Mucosa of descending colon (tissue), 3 donors: ENCODE measurements at places on chromosomes 11 and 22. TPM values are rescaled to one million over a fixed set of nuclear protein-coding genes. Genes with fewer than 3 reads are reported as not detected.

DNA sequence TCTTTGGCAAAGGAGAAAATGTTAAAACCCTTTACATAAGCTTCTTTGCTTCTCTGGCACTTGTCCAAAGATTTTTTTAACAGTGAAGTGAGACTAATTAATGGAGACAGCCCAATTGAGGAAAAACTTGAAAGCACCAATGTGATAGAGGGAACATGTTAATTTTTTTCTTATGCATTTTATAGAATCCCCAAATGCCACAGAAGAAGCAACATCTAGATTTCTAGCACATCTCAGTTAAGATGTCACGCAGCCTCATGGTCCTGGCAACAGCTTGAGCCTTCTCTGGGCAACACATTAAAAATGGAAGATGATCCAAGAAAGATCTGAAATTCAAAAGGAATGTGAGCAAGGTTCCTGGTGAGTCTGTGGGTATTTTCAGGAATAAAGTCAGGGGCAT, 48.5 kb downstream of the PACSIN2 start:
- no peak for DNase-seq

DNA sequence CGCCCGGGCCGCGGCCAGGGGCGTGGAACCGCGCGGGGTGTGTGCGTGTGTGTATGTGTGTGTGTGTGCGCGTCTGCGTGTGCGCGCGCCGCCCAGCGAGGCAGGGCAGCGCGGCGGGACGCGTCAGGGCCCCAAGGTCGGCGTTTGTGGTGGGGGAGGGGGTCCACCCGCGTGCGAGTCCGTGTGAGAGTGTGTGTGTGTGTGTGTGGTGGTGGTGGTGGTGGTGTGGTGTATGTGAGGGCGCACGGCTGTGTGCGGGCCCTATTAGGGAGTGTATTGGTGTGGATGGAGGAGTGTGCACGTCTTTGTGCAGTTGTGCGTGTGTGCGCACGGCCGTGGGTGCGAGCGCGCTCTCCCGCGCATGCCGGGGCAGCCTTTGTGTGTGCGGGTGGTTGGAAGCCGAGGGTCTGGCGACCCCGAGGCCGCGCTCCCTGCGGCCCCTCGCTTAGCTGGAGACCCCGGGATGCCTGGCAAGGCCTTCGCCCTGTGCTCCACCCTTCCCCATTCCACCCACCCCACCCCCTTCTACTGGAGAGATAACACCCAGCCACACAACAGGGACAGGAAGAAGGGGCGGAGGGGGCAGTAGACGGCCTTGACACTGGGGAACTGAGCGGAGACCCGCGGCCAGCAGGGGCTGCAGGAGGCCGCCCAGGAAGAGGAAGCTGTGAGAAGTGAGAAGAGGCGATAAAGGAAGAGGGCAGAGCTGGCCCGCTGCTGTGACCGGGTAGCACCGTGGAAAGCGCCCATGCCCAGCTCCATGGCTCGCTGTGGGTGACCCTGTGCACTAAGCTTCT, 528 bp upstream of the ARRB1 start:
- DNase-seq, result peak; percentile 89

Gene OR2AG2
- 0.14 TPM for total RNA-seq

Gene TRAPPC4
- 57.4 TPM for total RNA-seq

Gene UBQLNL
- 0.49 TPM for total RNA-seq

DNA sequence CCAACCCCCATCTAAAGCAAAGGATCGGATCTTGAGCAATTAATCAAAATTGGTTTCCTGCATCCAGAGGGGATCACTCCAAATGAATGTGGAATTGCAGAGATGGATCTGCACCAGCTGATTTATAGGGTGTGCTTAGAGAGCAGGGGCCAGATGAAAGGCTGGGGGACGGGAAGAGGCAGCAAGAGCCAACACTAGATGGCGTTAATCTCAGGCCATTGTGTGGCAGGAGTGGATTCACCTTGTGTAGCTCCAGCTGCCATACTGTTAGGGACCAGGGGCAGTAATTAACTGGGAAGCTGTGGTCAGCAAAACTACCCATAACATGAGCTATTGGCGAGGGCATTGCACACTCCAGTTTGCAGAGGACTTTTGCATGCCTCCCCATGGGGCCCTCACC, 35.6 kb downstream of the SERPINH1 start:
- no peak for DNase-seq
